Liver (tissue), 10 donors: ENCODE measurements at places on chromosomes 2 and 18. TPM values are rescaled to one million over a fixed set of nuclear protein-coding genes. Genes with fewer than 3 reads are reported as not detected.

Gene SLC35F5
- 70.6 TPM for total RNA-seq

- DNase-seq, result no peak
Observed at GRCh38 chr2:217836901-217837491, 165.8 kb downstream of the TNS1 start.

DNA sequence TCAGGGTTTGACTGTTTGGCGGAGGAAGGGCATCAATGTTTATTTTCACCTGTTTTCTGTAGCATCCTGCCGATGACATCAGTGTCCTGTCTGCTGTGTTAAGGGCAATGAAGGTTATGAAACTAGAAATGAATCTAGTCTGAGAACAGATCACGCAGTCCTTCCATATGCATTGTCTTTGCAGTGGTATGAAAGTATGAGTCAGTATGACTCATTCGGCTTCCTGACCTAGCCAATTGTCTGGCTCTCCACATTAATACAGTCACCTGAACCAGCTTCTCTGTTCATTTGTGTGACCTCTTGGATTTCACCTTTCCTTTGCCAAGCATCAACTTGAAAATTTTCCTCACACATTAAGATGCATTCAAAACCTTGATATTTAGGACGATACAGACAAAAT, 353.8 kb downstream of the RND3 start:
- DNase-seq, result no peak

Gene TUBA4B
- 0.08 TPM for total RNA-seq

Gene FIGN
- total RNA-seq, result 5.4 TPM

Gene KLF11
- 43.0 TPM for total RNA-seq

DNA sequence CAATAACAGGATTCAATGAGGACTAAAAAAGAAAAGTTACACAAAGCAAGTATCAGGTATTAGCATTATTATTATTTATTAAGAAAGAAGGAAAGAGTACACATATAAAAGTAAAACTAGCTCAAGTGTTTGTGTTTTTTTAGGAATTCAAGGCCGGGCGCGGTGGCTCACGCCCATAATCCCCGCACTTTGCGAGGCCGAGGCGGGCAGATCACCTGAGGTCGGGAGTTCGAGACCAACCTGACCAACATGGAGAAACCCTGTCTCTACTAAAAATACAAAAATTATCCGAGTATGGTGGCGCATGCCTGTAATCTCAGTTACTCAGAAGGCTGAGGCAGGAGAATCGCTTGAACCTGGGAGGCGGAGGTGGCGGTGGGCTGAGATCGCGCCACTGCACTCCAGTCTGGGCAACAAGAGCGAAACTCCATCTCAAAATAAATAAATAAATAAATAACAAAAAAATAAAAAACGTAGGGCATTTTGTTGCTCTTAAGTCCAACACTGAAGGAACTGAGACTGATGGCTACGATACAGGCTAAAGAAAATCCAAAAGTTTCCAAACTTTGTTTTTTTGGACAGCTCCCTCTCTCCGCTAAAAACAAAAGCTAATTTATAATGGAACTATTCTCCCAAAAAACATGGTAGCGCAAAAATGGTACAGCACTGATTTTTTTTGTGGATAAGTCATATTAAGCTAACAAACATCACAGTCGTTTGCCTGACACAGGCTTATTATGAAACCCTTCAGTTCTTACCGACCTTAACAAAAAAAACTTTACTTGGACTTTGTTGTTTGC, 1.7 kb downstream of the TRAPPC8 start:
- no peak for DNase-seq

DNA sequence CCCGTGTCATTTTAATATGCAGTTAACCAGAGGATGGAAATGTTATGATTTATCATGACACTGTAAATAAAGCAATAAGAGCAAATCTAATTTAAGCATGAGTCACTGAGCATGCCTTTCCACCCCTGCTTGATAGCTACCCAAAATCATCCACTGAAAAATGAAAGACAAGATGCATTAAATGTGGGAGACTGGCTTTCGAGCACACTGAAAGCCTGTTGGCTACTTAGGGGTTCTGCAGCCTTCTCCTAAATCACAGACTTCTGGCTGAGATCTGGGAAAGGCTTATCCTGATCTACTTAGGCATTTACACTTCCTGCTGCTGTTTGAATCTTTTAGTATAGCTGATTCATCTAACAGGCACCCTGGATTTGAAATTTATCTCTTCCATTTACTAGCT, 778.3 kb upstream of the CDH7 start:
- DNase-seq, result no peak

Gene ALKAL2
- total RNA-seq, result not detected

DNA sequence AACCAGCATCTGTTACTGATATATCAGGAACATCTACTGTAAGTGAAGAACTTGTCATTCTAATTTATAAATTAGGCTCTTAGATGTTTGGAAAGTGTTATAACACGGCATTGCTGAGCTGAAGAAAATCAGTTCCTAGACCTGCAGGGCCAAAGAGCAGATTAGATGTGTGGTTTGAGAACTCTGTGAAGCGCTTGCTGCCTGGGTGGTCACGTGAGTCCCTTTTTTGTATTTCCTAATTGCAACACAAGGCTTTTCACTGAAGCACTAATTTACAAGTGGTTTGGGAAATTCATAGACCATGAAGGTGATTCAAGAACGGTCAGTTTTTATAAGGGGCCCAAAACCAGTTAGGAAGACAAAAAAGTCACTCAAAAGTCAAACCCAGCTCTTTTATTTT, 106.9 kb upstream of the SP3 start:
- DNase-seq, result no peak

Gene KCNIP3
- 0.65 TPM for total RNA-seq

Gene SOX11
- total RNA-seq, result 0.09 TPM

Gene OXER1
- total RNA-seq, result 2.2 TPM

- DNase-seq, result no peak
Observed at GRCh38 chr2:165624470-165624800, 154.9 kb downstream of the CSRNP3 start.

GRCh38 chr18:49149011-49149410, 198.2 kb upstream of the SMAD7 start:
- no peak for DNase-seq

DNA sequence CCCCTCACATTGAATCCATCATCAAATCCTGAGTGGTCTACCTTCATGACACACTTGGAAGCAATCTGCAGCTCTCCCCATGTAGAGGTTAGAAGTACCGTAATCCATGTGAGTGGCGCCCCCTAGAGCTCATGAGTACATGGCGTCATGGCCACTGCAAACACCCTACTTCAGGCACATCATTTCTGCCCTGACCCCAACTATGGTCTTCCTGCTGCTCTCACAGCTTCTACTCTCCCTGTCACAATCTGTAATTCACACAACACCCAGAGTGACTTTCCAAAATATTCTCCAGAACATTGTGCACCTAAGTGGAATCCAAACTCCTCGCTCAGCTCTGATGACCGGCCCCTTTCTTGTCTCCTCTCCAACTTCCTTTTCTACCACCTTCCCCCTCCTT, 141.9 kb downstream of the ANKRD44 start:
- peak; percentile 60 for DNase-seq

DNA sequence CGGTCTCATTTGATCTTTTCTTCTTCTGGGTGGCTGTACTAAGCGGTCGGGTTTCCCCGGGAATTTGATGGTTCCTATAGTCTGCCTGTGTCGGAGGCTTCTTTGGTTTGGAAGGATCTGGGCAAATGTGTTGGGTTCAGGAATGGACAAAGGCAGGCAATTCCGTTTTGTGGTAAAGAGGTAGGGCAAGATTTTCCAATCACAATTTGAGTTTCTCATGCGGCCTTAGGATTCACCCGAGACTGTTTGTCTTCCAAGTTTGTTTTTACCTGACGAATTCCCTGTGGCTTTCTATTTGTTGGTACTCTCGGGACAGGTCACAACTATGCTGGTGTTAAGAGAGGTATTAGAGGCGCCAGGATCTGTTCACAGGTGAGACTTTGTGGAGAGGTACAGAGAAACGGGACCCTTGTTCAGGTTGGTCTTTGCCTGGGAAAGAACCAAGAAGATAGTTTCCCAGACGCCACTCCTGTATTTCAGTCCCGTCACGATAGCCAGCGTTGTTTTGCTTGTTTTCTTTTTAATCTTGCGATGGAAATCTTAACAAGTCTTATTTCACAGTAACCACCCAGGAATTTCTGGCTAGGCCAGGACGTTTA, 3.0 kb downstream of the SP5 start:
- no peak for DNase-seq

Gene TMEM169
- 1.9 TPM for total RNA-seq

GRCh38 chr18:21450503-21450902, 150.0 kb downstream of the ESCO1 start:
- DNase-seq, result no peak

GRCh38 chr2:59276033-59276432, 1034.9 kb upstream of the FANCL start:
- no peak for DNase-seq

Gene CD302
- total RNA-seq, result 65.9 TPM

- DNase-seq, result no peak
Observed at GRCh38 chr2:178530131-178530530, 49.9 kb downstream of the PLEKHA3 start.

DNA sequence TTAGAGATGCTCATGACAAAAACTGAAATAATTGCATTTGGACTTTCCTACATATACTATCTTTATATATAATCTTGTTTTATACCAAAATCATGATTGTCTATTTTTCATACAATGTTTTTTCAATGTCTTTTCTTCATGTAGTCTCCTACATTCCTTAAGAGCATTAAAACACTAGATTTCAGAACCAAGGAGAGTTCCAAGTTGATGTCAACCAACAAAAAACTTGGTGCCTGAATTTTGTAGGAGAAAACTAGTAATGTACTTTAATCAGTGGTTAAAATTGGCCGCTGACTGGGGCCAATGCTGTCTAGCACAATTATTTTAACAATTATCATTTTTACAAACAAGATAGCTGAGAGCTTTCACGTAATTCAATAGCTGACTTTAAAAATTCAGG, 678.8 kb downstream of the DCC start:
- DNase-seq, result no peak

DNA sequence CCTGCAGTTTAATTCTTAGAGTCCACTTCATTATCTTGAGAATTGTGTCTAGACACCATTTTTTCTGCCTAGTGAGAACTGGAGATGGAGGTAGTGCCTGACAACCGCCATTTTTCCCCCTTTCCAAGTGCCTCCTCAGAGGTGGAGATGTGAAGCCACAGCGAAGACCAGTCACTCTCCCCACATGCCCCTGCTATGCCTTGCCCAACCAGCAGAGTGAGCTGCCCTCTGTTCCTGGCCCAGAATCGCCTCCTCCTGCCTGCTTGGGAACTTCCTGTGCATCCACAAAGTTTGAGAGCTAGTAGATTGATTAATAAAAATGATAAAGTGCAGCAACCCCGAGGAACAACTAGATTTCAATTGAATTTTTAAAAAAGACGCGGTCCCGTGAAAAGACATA, 123.3 kb downstream of the CLIP4 start:
- no peak for DNase-seq

DNA sequence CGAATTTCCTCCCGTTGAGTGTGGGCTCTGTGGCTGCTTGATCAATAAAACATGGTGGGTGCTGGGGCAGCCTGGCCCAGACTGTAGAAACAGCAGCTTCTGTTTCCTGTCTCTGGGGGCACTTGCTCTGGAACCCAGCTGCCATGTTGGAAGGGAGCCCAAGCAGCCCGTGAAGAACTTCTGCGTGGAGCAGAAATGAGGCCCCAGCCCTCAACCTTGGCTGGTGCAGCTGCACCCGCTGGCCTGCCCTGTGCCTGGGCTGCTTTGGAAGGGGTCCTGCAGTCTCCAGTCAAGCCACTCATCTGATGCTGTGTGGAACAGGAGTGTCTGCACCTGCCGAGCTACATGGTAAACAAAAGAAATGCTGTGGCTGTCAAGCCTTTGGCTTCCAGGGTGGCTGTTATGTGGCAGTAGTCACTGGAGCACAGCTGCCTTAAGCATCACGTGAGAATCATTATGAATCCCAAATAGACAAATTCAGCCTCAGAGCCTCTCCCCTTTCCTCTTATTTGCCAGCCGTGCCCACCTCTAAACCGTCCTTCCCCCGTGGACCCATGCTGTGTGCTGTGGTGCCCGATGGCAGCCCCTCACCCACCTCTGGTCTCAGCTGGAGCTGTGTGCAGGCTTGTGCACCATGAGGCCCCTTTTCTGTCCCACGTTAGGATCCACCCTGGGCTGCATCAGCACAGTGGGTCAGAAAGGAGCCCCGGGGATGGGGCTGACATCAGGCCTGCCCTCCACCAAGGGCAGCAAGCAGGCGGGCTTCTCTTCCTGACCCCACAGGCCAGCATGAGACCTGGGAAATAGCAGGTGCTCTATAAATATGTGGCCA, 134.0 kb upstream of the HDAC4 start:
- DNase-seq, result no peak

DNA sequence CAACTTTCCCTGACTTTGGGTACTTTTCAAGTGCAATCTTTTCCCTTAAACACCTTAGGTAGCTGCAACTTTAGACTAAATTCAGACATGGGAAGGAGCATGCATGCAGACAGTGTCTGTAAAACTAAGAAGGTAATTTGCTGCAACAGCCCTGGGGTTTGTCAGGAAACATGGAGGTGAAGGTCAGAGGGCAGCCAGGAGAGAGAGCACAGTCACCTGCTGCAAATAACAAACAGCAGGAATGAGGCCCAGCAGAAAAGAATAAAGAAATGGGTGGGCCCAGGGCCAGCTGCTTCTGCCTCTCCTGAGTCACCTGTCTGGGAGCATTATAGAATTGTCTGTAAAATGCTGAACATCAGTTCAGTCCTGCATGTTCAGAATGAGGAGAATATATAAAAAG, 35.2 kb downstream of the MTHFD2 start:
- DNase-seq, result no peak

DNA sequence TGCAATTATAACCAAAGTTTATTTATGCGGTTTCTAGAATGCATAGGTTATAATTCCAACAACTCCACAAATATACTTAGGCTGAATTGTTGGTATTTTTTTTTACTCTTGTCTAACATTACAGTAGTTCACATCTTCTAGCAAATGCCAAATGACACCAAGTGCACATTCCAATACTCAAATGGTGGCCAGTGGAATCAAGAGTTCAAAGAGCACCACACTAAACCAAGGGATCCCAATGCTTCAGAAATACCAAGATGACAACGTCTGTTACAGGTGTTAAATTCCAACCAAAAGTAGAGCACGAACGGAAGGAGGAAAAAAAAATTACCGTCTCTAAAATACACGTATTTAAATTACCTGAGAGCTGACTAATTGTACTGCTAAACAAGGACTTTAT, 136.2 kb downstream of the TMEM247 start:
- no peak for DNase-seq

DNA sequence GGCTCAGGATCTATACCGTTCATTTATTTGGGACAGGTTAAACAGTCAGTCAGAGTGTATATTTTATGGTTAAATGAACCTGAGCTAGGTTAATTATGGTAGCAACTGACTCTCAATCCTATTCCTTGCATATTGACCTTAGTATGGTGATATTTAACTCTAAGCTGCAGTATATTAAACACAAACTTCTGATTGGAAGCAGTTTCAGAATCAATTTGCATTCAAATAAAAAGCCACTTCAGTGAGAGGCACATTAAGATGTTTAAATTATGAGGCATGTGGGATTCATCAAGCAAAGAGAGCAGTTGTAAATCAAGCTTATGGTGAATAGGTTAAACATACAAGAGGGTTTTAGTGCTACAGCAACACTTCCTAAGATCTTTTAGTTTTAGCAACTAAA, 40.4 kb downstream of the FRZB start:
- no peak for DNase-seq

Gene GDF7
- total RNA-seq, result 5.0 TPM

- no peak for DNase-seq
Observed at GRCh38 chr2:130728549-130729316, at the start of gene GPR148. Gene GPR148 (plus strand): TSS chr2:130729070. CDS start chr2:130729152, 82 bp downstream.

GRCh38 chr2:43810888-43811287, 27.8 kb downstream of the ABCG5 start:
- no peak for DNase-seq

Gene SLC38A11
- total RNA-seq, result 1.7 TPM

- DNase-seq, result no peak
Observed at GRCh38 chr18:45958730-45959129, 8.4 kb downstream of the EPG5 start.

Gene CAPN14
- 0.08 TPM for total RNA-seq
